ENCODE measurements at places on chromosomes 12 and 14. TPM values are rescaled to one million over a fixed set of nuclear protein-coding genes. Genes with fewer than 3 reads are reported as not detected.

- DNase-seq = peak; percentile 69
Observed at GRCh38 chr14:103194256-103195045, 71.2 kb downstream of the TNFAIP2 start.

- DNase-seq = no peak
Observed at GRCh38 chr12:59700153-59700450, 104.3 kb downstream of the SLC16A7 start.

GRCh38 chr12:96907671-96908422, 790 bp downstream of the NEDD1 start:
- DNase-seq = no peak

DNA sequence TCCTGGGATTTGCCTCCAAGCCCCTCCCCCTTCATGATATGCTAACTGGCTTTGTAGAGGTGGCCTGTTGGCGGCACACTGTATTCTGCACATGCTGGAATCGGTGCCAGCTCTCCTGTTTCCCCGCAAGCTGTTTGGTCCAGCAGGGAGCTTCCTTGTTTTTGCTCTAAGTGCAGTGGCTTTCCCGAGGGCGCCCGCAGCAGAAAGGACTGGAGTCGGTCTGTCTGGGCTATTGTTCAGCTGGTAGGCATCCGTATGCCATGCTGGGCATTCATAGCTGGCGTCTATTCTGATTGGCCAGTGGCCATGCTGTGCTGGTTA, 88.9 kb upstream of the MED13L start:
- DNase-seq = no peak

- no peak for DNase-seq
Observed at GRCh38 chr12:50073712-50074111, 11.4 kb upstream of the SMARCD1 start.

Gene TGM1
- 4.3 TPM for polyA plus RNA-seq

- DNase-seq = no peak
Observed at GRCh38 chr14:67978749-67979148, 159.2 kb downstream of the RAD51B start.

- no peak for DNase-seq
Observed at GRCh38 chr12:100464529-100464928, 9.1 kb upstream of the NR1H4 start.

Gene TSPAN19
- polyA plus RNA-seq = 2.9 TPM

Gene HPD
- polyA plus RNA-seq = not detected

GRCh38 chr12:131675126-131676080, 35.5 kb upstream of the SFSWAP start:
- DNase-seq = no peak

Gene AMHR2
- 2.3 TPM for polyA plus RNA-seq

- no peak for DNase-seq
Observed at GRCh38 chr14:74392616-74393570, 33.1 kb downstream of the SYNDIG1L start.

DNA sequence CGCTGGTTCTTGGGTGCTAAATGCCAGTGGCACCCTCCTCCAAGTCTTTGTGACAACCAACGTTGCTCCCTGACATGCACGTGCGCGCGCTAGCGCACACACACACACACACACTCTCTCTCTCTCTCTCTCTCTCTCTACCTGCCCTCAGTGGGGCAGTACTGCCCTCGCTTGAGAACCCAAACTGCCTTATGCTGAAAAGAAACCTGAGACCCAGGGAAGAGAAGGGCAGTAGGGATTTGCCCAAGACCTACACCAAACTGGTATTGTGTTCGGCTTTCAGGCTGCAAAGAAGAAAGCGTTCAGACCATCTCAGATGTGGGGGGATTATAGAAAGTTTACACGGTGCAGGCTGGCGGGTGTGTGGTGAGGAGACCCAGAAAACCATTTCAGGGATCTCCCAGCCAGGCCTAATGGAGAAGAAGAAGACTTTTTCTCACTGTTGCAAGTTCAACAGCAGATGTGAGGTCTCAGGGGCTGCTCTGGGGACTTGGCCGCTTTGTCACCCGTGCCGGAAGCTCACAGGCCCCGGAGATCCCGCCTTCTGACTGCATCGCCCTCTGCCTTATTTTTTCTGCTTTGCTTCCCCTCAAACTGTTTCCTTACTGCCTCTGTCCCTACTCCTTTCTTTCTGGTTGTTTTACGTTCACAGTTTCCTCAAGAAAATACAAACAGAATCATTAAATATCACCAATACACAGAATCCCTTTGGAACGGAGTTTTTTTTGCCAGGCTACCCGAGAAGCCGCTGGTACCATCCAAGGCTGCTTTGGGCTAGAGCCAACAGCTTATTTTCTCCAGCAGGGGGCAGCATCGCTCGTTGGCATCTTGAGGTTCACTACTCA, 82.4 kb downstream of the PPM1A start:
- peak; percentile 72 for DNase-seq

Gene CD27
- polyA plus RNA-seq = 1.7 TPM

Gene TEX52
- polyA plus RNA-seq = 3.6 TPM

Gene SUPT16H
- polyA plus RNA-seq = 146 TPM
